ENCODE measurements at places on chromosomes 5 and 9.

- no peak for DNase-seq
These were observed 73.1 kb downstream of the LRSAM1 start for GRCh38 chr9:127524373-127524772.

- no peak for DNase-seq
These were observed 1.5 kb downstream of the UAP1L1 start for GRCh38 chr9:137078701-137079400.

DNA sequence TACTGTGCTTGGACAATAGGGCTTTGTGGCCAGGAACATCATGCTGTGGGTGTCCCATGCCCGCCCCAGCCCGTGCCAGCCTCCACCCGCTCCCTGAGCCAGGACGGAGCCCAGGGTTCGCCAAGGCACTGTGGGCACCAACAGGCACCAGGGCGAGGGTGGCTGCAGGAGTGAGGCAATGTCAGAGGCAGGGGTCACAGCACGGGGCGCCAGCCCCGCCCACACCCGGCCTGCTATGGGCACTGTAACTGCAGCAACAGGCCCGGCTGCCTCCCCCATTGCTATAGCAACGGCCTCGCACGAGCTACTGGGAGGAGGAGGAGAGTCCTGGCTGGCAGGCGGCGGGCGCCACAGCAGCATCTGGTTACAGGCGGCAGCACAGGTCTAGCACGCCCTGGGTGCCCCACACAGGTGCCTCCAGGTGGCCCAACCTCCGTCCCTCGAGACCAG is 2.5 kb downstream of the ABCA2 start:
- DNase-seq: no peak

DNA sequence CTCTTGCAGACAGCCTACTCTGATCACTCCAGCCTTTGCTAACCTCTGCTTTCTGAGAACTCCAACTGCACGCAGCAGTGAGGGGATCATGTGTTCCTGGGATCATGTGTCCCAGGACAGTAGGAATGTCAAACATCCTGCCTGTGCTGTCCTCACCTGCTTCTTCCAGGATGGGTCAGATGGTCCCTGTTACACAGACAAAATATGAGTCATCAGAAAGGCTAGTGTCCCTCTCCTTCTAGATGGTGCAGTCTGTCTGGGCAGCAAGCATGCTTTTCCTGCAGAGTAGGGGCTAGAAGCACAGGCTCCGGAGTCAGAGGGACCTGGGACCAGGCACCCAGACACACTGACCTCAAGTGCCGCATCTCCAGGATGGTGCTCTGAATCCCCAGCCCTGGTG is 20.1 kb upstream of the SLC25A48 start:
- no peak for DNase-seq

GRCh38 chr5:73328640-73329039 is 119.9 kb downstream of the FOXD1 start:
- no peak for DNase-seq
